ENCODE measurements at places on chromosomes 13 and 19.

DNA sequence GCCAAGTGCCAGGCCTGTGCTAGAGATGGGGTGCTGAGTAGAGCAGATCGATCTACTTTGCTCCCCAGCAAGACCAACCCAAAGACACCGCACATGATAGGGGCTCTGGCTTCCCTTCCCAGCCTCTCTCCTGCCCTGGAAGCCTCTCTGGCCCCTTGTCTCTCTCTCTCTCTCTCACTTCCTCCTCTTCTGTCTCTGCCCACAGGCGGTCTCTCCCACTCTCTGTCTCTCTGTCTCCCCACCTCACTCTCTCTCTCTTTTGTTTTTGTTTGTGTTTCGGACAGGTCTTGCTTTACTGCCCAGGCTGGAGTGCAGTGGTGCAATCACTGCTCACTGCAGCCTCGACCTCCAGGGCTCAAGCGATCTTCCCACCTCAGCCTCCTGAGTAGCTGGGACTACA lies 1.3 kb downstream of the SELENOV start:
- no peak for DNase-seq

DNA sequence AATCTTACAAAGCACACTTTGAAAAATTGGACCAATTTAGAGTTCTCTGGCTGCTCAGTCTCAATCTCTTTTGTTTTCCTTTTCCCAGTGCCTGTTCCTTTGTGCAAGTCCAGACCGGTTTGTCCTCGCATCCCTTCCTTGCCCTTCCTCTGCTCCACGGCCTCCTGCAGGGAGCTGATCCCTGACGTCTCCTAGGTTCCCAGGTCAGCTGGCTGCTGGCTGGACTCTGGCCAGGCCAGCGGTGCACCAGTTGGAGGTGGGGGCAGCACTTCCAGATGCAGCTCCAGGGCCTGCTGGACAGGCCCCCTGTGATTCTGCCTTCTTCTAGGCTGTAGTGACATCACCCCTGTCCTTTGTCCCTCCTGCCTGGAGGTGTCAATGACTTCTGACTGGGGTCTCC lies 44.0 kb upstream of the KPNA3 start:
- no peak for DNase-seq

DNA sequence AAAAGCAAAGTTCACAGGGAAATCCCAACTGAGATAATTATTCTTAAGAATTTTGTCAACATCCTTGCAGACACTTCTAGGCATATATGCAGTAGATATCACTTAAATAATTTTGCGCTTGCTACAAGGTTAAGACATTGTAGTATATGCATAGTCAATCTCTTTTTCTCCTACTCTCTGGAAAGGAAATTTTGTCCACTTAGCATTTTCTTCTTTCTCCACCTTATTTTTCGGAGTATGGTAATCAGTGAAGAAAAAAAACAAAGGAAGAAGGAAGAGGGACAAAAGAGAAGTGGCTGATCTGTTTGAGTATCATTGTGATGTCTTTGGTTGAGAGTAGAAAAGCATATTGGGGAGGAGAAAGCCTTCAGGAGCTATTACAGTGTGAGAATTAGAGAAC lies 104.6 kb downstream of the LACC1 start:
- DNase-seq: no peak

DNA sequence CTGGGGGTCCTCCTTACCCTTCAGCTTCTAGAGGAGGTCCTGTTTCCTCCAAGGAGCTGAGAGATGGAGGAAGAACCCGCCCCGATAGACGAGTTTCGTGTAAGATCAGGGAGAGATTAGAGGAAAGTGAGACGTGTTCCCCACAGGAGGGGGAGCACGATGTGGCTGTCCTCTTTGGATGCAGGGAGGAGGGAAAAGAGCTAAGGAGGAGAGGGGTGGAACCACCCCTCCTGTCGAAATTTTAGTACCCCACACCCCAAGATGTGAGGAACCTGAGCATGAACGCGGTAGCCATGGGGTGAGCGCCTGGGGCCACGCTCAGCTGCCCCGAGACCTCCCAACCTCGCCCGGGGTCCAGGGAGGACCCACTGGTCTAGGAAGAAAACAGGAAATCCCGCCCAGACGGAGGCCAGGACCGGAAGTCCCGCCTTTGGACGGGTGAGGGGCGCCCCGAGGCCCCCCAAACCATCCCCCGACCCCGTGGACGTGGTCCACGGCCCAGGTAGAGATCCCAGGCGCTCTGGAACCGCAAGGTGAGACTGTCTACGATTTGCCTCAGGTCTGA lies 1.2 kb downstream of the AKT1S1 start:
- peak; percentile 60 for DNase-seq

DNA sequence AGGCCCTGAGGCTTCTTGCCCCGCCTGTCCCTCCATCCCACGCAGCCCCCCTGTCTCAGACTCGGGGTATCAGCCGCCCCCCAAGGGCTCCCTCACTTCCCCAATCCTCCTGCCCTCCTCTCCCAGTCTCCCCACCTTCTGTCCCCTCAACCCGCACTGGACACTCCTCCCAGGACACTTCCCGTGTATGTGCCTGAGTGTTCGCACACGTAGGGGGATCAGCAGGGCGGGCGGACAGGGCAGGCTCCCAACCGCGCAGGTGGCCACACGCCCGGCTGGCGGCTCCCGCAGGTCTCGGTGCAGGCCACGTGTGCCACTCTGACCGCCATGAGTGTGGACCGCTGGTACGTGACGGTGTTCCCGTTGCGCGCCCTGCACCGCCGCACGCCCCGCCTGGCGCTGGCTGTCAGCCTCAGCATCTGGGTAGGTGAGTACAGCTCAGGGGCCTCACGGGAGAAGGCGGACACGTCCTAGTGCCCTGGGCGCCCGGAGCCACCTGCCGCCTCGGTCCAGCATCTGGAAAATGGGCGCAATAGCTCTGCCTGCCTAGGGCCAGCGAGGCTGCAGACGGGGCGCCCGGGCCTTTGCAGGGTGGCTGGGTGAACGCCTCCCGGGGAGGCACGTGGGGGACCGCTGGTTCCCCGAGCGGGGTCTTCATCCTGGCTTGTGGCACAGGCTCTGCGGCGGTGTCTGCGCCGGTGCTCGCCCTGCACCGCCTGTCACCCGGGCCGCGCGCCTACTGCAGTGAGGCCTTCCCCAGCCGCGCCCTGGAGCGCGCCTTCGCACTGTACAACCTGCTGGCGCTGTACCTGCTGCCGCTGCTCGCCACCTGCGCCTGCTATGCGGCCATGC lies 2.3 kb downstream of the KISS1R start:
- no peak for DNase-seq

GRCh38 chr13:77476456-77476855 lies 59.0 kb upstream of the SCEL start:
- DNase-seq: no peak

DNA sequence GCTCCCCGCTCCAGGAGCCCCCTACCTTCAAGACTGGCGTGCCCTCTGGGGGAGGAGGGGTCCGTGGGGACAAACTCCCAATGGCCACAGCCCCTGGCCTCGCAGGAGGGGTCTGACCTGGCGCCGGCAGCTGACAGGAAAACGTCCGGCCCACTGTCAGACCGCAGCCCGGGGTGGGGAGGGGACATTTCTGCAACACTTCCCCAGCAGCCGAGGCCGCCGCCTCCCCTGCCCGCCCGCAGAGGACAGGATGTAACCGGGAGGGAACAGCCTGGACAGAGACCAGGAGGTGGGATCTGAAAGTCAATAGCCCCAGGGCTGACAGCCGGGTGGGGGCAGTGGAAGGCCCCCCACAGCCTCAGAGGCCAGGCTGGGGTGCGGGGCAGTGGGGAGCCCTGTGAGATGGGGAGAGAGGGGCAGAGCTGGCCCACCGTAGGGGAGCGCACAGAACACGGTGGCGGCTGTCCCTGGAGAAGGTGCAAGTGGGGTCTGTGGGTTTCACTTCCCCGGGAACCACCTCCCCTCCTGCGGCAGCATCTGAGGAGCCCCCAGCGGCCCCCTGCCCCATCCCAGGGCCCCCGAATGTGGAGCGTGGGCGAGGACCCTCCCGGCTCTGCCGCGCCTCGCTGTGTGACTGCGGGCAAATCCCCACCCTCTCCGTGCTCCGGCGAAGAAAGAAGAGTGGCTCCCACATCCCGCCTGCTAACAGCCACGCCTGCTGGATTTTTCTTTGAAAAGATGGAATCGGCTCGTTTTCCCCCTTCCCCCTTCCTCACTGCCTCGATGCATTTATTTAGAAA lies at the start of gene PEAK3:
TSS of gene PEAK3 (minus strand) at position 114 of the 800 bp plus-strand sequence. CDS start 1,244 bp downstream, outside the sequence.
- peak; percentile 31 for DNase-seq

GRCh38 chr13:86840250-86841191 lies 830.6 kb upstream of the SLITRK5 start:
- no peak for DNase-seq

- DNase-seq: no peak
These were observed 800.4 kb downstream of the DIAPH3 start for GRCh38 chr13:59363313-59363712.

DNA sequence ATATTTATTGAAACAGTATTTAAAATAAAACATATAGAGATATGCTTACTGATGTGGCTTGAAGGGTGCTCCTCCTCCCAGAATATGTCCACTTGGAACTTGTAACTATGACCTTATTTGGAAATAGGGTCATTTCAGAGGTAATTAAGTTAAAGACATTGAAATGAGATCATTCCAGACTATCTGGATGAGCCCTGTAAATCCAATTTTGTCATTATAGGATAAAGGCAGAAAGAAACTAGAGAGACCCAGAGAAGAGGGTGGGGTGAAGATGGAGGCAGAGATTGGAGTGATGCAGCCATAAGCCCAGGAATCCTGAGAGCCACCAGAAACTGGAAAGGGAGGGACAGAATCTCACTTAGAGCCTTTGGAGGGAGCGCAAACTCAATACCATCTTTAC lies 243.2 kb downstream of the OXGR1 start:
- DNase-seq: no peak

GRCh38 chr13:98883998-98884397 lies 93.9 kb downstream of the DOCK9 start:
- DNase-seq: no peak

GRCh38 chr13:33015791-33016323 lies 366 bp upstream of the KL start:
- no peak for DNase-seq

DNA sequence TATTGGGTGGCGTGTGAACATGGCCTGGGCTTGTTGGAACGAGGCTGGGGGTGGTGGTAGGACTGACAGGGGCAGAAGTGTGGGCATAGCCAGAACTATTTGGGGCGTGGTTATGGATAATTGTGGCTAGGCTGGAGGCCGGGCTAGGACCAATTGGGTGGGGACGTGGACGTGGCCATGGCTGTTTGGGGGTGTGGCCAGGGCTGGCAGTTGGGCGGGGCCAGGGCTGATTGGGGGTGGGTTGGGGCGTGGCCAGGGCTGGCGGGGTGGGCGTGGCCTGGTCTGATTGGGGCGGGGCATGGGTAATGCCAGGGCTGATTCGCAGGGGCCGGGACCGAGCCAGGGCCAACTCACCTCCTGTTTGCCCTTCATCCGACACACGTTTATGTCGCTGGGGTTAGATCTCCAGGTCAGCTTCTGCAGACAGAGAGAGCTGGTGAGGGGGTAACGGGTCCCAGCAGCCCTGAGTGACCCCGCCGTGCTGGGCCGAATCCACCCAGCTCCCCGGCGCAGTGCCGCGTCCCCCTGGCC lies 2.8 kb downstream of the SEMA6B start:
- DNase-seq: peak; percentile 46

- peak; percentile 72 for DNase-seq
These were observed 4.6 kb upstream of the PLAUR start for GRCh38 chr19:43674596-43674995.

DNA sequence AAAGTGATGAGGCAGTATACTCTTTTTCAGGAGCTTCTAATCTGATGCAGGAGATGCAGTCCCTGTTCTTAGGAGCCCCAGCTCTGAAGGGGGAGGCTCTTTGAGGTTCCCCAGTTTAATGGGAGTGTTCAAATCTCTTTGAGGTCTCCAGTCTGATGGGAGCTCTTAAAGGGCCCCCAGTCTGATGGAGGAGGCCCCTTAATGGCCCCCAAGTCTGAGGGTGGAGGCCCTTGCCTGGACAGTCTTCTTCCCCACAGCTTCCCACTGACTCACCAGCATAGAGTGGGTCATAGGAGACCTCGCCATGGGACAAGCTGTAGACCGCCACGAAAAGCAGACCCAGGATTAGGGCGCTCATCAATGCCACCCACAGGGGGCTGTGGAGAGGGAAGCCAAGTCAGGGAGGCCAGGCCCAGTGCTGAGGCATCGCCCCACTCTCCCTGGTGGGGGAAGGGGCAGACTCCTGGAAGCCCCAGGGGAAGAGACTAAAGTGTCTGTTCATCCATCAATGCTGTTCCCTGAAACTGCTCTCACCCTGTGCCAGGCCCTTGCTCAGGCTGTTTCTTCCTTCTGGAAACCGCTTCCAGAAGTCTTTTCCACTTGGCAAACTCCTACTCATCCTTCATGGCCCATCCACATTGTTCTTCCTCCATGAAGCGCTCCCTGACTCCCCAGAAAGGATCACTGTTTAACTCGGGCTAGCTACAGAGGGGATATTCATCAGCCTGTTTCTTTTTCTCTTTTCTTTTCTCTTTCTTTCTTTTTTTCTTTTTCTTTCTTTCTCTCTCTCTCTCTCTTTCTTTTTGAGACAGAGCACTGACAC lies 2.1 kb downstream of the TM6SF2 start:
- DNase-seq: no peak

GRCh38 chr13:40105231-40105630 lies 449.8 kb downstream of the COG6 start:
- no peak for DNase-seq

DNA sequence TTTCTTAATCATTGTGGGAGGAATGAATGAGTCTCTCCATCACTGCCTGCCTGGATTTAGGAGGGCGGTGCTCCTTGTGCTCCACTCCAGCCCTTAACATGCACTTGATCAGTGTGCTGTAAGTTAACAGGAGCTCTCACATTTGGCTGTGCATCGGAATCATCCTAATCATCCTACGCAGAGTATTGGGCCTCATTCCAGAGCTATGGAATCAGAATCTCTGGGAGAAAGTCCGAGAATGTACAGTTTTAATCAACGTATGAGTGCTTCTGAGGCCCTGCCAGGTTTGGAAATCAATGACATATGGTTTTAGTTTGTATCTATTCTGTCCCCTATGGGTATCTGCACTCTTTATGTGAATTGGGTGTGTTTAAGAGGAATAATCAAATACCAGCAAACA lies 34.9 kb upstream of the DCLK1 start:
- DNase-seq: no peak

DNA sequence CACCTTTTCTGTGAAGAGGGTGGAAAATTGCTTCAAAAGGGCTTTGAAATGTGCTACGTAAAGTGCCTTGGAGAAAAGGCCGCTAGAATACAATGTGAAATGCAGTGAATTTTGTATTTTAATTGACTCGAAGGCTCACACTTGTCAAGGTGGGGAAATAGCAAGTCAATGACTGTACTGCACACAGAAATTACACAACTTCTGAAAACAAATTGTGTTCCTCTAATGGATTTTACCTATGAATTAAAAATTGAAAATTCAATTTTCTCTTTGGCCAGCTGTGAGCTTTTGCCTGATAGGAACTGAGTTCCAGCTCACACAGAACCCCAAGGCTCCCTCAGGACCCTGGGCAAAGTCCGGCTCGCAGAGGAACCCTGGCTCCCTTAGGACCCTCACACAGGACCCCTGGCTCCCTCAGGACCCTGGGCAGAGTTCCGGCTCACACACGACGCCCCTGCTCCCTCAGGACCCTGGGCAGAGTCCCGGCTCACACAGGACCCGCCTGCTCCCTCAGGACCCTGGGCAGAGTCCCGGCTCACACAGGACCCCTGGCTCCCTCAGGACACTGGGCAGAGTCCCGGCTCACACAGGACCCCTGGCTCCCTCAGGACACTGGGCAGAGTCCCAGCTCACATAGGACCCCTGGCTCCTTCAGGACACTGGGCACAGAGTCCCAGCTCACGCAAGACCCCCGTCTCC lies 324.9 kb downstream of the UQCRFS1 start:
- no peak for DNase-seq

Measured in cardiac fibroblast (primary cell).